Heart right ventricle (tissue), 16 donors: ENCODE measurements at places on chromosomes 1 and 21.

GRCh38 chr1:1058088-1058905 is 15.8 kb downstream of the RNF223 start:
- DNase-seq: no peak

DNA sequence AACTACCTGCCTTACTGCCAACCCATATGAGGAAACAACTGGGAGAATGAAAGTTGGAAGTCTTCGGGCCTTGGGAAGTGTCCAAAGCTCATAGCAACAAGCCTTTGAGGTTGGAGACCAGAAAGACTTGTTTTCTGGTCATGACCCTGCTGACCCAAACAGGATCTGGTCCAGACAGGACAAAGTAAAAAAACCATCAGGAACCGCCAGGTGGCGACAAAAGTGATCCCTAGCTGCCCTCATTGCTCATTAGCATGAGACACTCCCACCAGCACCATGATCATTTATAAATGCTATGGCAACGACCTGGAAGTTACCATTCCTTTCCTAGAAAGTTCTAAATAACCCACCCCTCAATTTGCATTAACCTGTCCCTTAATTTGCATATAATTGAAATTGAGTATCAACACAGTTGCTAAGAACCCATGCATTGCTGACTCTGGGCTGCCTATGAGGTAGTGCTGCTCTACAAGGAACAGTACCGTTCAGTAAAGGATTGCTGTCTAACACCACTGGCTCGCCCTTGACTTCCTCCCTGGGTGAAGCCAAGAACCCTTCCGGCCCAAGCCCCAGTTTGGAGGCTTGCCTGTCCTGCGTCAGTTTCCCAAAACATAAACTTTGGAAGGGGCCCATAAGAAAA is 89.0 kb downstream of the URB2 start:
- no peak for DNase-seq

- DNase-seq: no peak
Observed at GRCh38 chr1:46084553-46085451, 47.6 kb downstream of the PIK3R3 start.

DNA sequence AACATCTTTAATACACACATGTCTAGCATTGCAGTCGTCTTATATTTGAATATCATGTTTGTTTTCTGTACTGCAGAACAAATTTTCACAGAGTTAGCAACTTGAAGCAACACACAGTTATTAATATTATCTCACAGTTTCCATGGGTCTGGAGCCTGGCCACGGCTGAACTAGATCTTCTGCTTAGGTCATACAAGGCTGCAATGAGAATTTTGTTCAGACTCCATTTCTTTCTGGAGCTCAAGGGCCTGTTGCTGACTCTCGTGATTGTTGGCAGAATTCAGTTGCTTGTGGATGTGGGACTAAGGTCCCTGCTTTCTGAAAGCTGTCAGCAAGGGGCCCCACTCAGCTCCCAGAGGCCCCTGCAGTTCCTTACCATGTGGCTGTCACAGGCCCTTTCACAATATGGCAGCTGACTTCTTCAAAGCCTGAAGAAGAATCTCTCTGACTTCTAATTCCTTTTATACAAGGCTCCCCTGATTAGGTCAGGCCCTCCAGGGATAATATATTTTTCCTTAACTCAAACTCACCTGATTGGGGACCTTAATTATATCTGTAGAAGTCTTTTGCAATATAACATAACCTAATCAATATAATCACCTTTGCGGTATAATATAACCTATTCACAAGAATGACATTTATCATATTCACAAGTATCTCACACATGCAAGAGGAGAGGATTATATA is 296.3 kb downstream of the NFIA start:
- DNase-seq: no peak

DNA sequence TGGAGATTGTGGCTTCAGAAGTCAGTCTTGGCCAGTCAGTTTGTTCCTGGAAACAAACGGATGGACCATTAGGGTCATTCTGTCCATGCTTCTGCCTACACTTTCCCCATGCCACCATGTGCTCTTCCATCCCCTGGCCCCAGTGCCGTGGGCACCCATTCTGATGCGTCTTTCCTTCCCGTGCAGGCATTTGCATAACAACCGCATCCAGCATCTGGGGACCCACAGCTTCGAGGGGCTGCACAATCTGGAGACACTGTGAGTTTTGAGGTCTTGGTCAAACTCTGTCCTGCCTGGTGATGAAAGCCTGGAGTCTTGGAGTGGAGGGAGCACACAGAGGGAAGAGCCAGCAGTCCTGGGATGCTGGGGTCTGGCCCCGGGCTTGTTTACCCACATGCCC is 61.1 kb downstream of the UBE2T start:
- no peak for DNase-seq

- DNase-seq: no peak
Observed at GRCh38 chr1:48000883-48001282, 3.7 kb upstream of the TRABD2B start.

DNA sequence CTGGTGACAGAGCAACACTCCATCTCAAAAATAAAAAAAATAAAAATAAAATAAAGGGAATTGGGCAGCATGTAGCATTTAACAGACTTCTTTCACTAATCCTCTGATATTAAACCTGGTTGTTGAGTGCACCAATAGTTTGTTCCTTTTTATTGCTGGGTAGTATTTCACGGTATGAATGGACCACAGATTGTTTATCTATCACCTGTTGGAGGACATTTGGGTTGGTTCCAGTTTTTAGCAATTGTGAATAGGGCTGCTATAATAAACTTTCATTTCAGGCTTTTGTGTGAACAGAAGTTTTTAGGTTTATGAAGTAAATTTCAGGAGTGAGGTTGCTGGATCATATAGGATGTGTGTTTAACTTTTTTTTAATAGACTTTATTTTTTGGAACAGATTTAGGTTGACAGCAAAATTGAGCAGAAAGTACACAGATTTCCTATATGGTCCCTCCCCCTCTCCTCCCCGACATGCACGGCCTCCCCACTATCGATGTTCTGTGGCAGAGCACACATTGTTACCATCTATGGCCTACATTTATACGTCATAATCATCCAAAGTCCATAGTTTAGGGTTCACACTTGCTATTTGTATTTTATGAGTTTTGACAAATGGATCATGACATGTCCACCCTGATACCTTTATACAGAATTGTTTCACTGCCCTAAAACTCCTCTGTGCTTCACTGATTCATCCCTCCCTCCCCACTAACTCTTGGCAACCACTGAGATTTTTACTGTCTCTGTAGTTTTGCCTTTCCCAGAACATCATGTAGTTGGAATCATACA is 66.1 kb upstream of the TMPRSS2 start:
- DNase-seq: no peak

DNA sequence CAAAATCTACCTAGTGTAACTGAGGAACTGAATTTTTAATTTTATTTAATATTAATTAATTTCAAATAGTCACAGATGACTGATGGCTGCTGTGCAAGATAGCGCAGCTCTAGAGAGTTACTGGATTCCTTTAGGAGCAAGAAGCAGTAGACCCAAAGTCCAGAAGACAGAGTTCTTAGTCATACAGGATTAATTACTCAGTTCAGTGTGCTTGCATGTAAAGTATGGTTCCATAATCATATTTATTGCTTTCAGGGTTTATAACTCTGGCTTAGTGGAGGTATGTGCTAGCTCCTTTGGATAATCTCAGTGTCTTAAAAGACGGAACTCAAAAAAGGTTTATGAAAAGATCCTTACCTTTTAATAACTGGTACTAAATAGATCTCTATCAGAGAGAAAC is 17.4 kb downstream of the CEPT1 start:
- no peak for DNase-seq

GRCh38 chr1:58769809-58770320 is 14.0 kb downstream of the JUN start:
- DNase-seq: no peak

GRCh38 chr1:154703170-154703569 is 95.2 kb upstream of the ADAR start:
- DNase-seq: no peak

GRCh38 chr1:204321665-204322064 is 38.1 kb downstream of the PLEKHA6 start:
- no peak for DNase-seq

- DNase-seq: no peak
Observed at GRCh38 chr1:54227091-54227602, 27.2 kb downstream of the MRPL37 start.

- no peak for DNase-seq
Observed at GRCh38 chr21:14683063-14683462, 136.9 kb upstream of the SAMSN1 start.

DNA sequence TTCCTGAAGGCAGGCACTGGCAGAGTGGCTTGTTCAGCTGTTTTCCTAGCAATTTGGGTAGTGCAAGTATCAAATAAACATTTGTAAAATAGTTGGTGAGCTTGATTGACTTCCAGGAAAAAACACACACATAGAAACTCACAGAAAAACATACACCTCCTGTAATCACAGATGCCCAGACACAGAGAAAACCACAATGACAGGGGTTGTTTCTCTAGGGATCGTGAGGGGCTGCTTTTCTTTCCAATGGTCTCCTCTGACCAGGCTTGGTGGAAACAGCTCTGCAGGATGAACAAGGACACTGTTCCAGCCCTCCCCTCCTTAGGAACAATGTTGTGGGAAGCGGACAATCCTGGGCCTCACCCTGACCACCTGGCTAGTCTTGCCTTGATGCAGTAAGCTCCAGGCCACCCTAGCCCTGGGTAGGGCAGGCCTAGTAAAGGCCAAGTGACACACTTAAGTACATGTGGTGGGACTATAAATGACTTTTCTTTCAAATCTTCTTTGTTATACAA is 142.5 kb upstream of the HMGB4 start:
- no peak for DNase-seq

DNA sequence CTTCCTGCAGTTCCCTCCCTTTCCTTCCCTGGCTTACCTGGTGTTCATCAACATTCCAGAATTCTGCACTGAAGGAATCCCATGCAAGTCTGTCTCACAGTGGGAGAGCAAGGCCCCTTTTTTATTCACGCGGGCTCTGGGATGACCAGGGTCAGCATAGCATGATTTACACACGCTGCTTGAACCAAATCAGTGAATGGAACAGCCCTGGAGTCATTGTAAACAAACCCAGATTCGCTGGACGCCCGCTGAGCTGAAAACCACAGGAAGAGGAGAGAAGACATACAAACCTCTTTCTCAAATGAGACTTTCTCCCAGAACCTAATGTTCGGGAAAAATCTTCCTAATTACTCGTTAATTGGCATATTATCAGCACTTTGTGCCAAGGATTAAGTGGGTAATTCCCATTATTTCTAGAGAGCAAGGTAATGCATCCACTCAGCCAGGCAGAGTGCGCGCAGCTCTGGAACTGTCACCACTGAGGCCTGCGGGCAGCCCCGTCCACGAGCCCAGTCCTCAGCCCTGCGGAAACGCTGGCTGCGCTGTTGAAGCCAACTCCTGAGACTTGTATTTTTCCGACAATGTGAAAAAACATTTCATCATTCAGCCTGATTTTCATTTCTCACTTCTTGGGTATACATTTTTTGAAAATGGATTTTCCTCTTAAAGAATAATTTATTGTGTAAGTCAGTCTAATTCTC is 140.0 kb downstream of the ETS2 start:
- DNase-seq: no peak

DNA sequence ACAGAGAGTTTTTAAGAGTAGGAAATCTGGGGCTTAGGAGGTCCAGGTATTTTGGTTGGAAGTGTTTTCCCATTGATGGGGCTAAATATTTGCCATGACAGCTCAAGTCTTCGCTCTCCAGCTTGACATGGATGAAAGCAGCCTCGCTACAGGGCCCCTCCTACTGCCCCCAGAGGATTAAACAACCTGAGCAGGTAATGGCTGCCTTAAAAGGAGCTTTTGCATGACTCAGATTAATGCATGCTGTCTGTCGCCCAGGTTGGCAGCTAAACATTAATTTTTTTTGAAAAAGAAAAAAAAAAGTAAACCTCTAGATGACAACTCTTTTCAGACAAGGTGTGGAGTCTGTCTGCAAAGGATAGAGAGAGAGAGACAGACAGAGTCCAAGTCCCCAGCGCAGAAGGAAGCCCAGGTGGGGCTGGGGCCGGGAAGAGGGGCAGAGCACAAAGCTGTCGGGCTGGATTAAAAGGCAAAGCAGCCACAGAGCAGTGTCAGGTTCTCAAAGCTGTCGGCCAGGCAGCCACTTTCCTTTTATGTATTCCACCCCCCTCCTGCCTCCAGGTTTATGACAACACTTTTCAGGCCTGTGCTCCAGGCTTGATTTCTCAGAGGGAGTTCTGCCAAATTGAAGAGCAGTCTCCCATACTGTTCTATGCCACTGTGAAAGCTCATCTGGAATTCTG is 127.9 kb downstream of the CLIC6 start:
- DNase-seq: no peak

DNA sequence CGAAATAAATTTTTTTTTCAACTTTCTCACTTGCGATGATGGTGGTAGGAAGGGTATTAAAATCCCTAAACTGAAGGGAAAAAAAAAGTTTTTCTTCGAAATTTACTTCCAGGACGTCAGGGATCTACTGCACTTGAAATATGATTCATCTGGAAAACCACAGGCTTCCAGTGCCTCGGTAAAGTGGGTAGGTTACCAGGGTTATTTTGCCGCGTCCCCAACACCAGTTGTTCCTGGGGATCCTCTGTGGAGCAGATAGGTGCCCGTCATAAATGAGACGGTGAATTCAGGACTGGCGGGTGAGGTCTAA is 773 bp downstream of the RABIF start:
- DNase-seq: no peak

GRCh38 chr1:94819238-94819944 is 766 bp upstream of the SLC44A3 start:
- no peak for DNase-seq
